Left colon (tissue), 2 donors: ENCODE measurements at places on chromosomes 2 and 18. TPM values are rescaled to one million over a fixed set of nuclear protein-coding genes. Genes with fewer than 3 reads are reported as not detected.

GRCh38 chr18:76507830-76508385, 12.9 kb upstream of the ZNF516 start:
- DNase-seq: no peak

GRCh38 chr2:207879536-207879935, 109.8 kb upstream of the FZD5 start:
- no peak for DNase-seq

GRCh38 chr18:5891854-5892215, 3.5 kb downstream of the TMEM200C start:
- DNase-seq: no peak

GRCh38 chr2:168030862-168031624, 216.4 kb downstream of the STK39 start:
- no peak for DNase-seq

The NT5DC4 gene
- total RNA-seq: not detected

The COLEC11 gene
- total RNA-seq: 1.2 TPM

The FAM161A gene
- total RNA-seq: 1.2 TPM
